SK-N-SH (cell line): ENCODE measurements at places on chromosomes 5 and 9.

GRCh38 chr5:6759401-6759800 lies 46.2 kb downstream of the TENT4A start:
- DNase-seq = peak; percentile 50

DNA sequence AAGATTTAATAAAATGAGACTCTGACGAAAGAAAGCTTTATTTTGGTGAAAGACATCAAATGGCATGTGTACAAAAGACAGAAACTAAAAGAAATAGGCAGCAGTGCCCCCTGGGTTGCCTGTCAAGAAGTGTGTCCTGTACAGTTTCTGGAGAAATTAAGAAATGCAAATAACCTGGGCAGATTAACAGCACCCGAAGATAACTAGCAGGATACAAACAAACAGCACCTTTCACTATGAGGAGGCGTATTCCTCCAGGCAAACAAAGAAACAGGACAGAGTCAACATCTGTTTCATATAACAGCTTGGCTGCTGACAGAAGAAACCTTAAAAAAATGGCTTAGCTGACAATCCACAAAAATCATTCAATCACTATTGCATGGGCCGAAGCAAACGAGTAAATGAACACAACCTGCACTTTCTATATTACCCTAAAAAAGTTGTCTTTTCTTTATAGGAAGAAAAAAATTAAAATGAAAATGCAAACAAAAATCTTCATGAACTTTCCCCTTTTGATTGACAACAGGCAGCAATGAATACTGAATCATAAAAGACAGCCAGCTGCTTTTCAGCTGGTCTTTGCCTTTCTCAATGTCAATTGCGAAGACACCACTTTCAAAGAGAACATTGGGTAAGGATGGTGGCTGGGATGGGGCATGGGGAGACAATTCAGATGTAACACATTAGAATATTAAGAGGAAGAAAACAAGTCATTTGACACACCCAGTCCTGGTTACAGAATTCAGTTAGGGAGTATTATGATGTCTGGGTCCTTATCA lies 162.1 kb downstream of the ARL15 start:
- peak; percentile 15 for DNase-seq

DNA sequence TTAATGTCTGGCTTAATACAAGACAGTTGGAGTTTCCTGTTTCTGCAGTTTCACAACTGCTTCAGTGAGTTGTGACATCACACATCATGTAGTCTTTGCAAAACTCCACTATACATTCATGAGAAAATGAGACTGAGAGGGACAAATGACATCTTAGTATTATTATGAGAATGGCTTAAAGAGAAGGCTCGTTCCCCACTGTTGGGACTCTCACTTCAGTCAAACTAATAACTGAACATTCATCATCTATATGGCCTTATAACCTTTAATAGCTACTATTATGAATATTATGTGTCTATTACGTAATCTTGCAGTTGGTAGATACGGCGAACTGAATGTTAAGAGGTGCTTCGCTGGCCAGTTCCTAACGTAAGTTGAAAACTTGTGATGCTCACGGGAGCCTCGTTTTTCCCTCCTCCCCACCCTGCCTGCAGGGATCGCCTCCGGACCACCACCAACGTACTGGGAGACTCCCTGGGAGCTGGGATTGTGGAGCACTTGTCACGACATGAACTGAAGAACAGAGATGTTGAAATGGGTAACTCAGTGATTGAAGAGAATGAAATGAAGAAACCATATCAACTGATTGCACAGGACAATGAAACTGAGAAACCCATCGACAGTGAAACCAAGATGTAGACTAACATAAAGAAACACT lies 79.4 kb downstream of the SLC1A3 start:
- DNase-seq = no peak

GRCh38 chr5:175816348-175816747 lies 55.0 kb upstream of the CPLX2 start:
- no peak for DNase-seq

DNA sequence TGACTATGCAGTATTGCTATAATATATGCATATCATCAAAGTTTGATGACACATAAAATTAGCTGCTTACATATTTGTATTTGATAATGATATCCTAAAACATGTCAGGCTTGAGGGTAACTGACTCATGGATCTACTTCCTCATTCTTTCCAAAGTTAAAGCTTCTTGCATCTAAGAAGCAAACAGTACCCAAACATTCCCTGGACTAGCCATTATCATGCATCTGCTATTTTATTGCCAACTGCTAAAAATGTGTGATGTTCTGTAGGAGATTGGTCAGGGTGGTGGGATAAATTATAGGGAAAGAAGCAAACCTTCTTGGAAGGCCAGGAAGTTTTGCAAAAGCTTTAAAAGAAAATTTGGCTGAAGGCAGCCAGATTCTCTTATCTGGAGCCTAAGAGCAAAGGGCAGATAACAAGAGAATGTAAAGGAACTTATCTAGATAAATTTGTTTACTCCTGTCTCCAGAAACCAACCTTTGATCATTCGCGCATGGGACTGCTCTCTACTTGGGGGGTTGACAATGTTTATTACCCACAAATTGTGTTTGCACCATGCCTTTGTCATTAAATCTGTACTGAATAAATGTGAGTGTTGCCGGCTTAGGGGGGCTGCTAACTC lies 604.1 kb upstream of the TLE4 start:
- DNase-seq = no peak

GRCh38 chr5:25181249-25181648 lies 536.5 kb upstream of the CDH10 start:
- DNase-seq = no peak

- DNase-seq = no peak
Observed at GRCh38 chr5:150067405-150067960, 18.9 kb downstream of the CSF1R start.
